ENCODE measurements at places on chromosomes 16 and 17.

GRCh38 chr16:79008036-79008868, 592.3 kb downstream of the MAF start:
- DNase-seq = no peak

- no peak for DNase-seq
Measured at GRCh38 chr17:50625032-50625871, 9.4 kb upstream of the ABCC3 start.

DNA sequence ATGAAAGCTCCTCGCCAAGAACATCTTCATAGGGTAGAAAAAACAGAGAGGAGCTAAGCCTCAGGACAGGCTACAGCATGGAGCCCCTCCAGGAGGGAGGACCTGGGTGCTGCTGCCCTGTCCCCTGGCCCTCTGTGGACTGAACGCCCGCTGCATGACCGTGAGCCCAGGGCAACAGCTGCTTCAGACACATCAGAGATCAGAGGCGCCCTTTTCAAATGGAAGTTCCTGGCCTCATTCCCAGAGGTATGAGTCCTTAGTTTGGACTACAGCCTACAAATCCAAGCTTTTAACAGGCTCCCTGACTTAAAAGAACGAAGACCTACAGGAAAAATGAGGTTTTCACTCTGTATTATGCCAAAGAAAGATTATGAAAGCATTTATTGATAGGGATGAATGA, 48.5 kb downstream of the ZNF18 start:
- no peak for DNase-seq

GRCh38 chr17:44889003-44889402, 10.2 kb downstream of the EFTUD2 start:
- no peak for DNase-seq

- DNase-seq = no peak
Measured at GRCh38 chr17:30964876-30965275, 6.0 kb upstream of the RNF135 start.

DNA sequence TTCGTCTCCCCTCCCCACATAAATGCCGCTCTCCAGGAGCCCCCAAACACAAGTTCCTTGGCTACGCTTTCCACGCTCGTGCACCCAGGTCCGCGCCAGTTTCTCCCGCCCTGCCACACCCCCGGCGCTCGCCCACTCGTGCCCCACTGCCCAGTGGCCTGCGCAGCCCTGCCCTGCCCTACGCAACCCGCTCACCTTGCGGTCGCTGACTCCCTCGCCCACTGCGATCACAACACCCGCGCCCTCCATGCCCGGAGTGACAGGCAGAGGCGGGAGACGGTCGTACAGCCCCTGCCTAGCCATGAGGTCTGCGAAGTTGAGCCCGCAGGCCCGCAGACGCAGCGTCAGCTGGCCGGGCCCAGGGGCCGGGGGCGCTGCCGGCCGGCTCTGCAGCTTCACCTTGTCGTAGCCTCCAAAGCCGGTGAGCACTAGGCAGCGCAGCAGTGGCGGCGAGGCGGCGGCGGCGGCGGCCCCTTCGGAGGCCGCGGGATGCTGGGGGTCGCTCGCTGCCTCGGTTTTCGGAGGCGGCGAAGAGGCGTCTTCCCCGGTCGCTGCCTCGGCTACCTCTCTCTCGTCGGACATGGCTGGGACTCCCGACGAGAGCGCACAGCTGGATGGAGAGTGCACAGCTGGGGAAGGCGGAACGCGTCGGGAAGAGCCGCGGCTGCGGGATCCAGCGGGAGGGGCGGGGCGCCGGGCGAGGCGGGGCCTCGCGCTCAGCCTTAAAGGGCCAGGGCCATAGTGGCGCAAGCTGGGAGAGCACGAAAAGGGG, at the start of gene VAT1:
Gene VAT1, minus strand, starts transcription at position 645 of the 772 bp plus-strand sequence. Its CDS starts 63 bp downstream, at position 582.
- DNase-seq = peak; percentile 50

DNA sequence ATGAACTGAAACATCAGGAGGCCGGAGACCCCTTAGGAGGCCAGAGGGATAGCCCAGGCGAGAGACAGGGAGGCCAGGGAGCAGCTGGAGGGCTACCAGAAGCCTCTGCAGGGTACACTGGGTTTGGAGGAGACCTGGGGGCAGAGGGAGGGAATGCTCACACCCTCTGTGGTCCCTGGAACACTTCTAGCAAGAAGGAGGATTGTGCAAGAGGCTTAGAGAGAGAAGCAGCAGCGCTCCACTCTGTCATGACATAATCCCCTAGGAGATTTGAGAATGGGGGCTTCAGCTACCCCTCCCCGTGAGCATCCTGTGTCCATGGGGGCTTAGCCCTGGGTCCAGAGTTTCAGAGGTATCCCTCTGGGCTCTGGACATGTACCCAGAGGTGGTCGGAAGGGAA, 15.8 kb downstream of the GPR142 start:
- no peak for DNase-seq

DNA sequence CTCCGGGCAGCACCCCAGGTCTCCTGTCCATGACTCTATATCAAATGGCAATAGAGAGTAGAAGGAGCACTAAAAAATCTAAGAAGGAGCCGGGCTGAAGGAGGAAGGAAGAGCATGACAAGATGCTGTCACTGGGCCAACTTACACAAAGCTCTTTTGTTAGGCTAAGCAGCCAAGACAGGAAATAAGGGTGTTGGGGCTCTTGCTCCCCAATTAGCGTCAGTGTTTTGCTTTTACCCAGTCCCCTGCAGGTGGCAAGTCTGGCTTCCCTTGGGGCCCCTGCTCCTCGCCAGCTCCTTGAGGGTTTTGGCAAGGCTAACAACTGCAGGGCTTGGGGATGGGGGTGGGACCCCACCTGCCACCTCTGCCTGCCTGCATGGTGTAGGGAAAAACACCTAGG, 120.5 kb downstream of the CCT6B start:
- no peak for DNase-seq

GRCh38 chr17:43940630-43941029, 1.6 kb downstream of the PPY start:
- DNase-seq = no peak

GRCh38 chr16:19691161-19691711, 26.8 kb downstream of the KNOP1 start:
- no peak for DNase-seq

DNA sequence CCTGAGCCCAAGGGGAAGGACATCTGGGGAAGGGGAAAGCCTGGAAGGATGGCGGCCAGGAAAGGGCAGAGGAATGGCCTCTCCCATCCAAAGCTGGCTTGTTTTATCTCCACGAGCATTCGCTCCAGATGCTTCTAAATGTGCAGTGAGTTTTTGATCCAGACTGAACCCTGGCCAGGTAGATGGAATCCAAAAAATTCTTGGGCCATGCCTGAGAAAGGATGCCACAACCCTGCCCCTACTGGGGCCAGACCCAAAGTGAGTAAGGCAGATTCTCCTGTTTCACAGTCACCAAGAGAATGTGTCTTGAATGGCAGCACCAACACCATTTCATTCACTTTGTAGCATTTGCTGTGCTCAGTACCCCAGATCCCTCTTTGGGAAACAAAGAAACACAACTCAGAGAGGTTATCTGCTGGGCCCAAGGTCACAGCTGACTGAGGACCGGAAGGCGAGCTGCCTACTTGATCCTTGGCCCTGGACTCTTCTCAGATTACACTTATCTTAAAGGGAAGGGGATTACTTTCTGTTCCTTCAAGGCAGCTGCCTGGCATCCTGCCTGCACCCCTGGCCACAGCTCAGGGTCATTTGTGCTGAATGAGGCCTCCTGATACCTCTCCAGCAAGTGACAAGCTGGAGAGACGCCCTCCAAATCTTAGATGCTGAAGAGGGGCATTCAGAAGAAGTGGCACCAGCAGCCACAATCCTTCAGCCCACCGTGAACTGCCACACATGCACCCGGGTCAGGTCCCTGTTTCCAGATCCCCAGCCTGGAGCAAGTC, 3.6 kb downstream of the LRRC75A start:
- no peak for DNase-seq

Data from CD4-positive, alpha-beta T cell treated with Interleukin-15 for 4 hours (primary cell).